Urinary bladder (tissue), 4 donors: ENCODE measurements at places on chromosomes 11 and 22. TPM values are rescaled to one million over a fixed set of nuclear protein-coding genes. Genes with fewer than 3 reads are reported as not detected.

TMA7B gene
- 0.26 TPM for total RNA-seq

NAALADL1 gene
- total RNA-seq: 11.7 TPM

CACNA1I gene
- total RNA-seq: 0.11 TPM

BAIAP2L2 gene
- not detected for total RNA-seq

APOBEC3B gene
- 1.8 TPM for total RNA-seq

TIMM10B gene
- 25.9 TPM for total RNA-seq

BLID gene
- 15.6 TPM for total RNA-seq
